ENCODE measurements at places on chromosomes 3 and 15.
A peak's percentile ranks its signal among the peaks of the same experiment; 100 is the strongest.

DNA sequence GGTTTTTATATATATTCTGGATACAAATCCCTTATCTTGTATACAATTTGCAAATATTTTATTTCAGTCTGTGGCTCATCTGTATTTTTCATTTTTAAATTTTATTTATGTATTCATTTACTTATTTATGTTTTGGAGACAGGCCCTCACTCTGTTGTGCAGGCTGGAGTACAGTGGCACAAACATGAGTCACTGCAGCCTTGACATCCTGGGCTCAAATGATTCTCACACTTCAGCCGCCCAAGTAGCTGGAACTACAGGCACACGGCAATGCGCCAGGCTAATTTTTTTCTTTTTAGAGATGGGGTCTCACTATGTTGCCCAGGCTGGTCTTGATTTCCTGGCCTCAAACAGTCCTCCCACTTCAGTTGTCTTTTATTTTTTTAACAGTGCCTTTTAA, 50.6 kb downstream of the PFN2 start:
- no peak for DNase-seq

- DNase-seq, result no peak
Measured at GRCh38 chr3:8147711-8148110, 353.9 kb upstream of the LMCD1 start.

DNA sequence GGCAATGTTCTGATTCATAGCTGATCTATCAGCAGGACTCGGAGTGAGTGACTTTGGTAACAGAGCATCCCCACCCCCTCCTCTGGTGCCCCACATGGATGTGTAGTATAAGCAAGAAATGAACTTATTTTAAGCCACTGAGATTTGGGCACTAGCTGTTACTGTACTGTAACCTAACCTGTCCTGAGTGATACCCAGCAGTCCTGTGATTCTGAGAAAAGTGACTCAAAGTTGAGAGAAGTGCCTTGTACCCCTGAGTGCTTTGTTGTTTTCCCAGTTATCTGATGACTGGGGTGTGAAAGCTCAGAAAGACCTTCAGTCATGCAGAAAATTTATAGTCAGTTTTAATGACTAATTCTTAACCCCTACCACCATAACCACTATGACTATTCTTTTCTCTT, 439.9 kb upstream of the RBMS3 start:
- no peak for DNase-seq

GRCh38 chr3:171401432-171401831, 58.8 kb downstream of the TNIK start:
- no peak for DNase-seq

GRCh38 chr15:83484636-83485035, 37.5 kb downstream of the SH3GL3 start:
- no peak for DNase-seq

- DNase-seq, result no peak
Measured at GRCh38 chr3:151989621-151990020, 116.2 kb downstream of the SUCNR1 start.

DNA sequence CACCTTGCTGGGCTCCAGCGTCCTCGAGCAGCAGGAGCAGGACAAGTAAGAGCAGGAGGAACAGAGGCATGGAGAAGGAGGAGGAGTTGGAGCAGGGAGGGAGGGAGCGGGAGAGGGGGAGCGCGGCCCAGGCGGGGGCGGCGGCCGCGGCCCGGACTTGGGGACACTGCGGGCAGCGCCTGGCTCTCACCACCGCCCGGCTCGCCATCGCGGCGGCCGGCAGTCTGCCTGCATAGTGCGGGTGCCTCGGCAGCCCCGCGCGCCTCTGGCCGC, 440 bp downstream of the DCBLD2 start:
- no peak for DNase-seq

DNA sequence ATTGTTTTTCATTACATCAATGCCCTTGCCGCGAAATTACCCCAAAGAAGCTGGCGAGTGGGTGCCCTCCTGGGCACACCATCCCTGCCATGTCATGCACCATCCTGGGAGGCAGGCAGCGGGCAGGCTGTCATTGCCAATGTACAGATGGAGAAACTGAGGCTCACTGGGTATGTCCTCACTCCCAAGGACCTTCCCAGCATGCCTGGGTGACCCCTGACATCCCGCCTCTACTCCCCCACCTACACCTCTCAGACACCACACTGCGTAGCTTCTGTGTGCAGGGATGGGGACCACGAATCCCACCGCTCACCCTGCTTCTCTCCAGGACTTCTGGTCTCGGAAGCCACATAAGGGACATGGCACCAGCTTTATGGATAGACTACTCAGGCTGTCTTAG, 41.0 kb upstream of the SLC41A3 start:
- DNase-seq, result no peak

DNA sequence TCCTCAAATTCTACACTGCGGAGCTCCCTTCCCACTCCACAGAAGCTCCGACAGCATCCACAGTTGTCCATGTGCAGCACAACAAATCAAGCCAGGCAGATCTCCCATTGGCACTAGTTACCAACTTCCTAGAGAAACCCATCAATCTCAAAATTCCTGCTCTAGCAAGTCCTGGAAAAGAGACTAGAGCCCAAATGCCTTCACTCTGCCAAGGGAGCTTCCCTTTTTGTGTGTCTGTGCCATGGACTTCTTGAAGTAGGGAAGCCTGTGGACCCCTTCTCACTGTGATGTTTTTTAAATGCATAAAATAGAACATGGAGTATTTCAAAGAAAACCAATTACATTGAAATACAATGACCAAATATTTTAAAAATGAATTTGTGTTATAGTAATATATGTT, 59.1 kb downstream of the TGFBR2 start:
- DNase-seq, result no peak

DNA sequence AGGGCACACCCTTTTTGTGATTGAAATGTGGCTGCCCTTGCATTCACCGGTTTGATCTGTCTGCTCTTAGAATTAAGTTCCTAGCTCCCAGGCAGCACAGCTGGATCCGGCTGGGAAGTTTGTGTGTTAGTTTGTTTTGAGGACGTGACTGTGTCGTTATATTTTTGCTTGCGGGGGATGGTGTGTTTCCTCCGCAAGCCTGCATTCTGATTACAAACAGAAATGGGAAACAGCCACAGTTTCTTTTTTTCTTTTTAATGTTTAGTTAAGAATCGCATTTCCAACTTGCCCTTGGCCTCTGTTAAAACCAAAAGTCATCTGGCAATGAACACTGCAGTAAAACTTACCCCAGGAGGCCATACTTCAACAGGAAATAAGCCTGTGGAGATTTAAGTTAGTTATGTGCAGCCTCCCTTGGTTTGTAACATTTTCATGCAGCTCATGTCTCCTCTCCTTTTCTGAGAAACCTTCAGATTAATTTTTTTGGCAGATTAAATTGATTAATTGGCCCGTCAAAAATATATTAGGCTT, 888 bp downstream of the TMOD3 start:
- no peak for DNase-seq

DNA sequence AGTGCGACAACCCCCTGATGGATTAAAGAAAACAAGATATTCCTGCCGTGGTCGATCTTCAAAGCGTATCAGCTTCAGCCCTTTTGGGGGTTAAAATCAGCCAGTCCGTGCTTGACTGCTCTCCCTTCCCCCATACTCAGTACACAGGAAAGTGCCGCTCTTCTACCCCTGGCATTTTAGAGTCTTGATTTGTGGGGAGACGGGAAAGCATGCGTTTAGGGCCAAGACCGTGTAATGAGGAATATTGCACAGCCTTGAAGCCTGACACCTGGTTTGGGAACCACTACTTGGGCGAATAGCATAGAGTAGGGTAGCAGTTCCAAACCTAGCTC, 540 bp upstream of the EDC3 start:
- DNase-seq, result no peak

DNA sequence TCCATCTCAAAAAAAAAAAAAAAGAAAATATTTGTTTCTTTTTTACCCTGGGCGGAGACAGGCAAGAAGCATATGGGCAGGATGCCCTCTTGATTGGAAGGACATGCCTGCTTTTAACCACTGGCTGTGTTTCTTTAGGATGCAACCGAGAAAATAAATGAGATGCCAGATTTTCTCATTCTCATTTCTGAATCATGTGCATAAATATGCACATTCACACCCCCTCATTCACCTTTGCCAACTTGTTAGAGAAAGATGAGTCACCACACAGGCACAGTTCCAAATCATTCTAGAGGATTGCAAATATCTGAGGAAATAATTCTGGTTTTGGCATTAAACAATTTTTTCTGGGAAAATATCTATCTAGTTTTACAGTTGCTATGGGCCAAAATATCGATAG, 3.3 kb downstream of the LIPH start:
- no peak for DNase-seq

GRCh38 chr15:99944131-99944530, 210.9 kb upstream of the LYSMD4 start:
- DNase-seq, result no peak

DNA sequence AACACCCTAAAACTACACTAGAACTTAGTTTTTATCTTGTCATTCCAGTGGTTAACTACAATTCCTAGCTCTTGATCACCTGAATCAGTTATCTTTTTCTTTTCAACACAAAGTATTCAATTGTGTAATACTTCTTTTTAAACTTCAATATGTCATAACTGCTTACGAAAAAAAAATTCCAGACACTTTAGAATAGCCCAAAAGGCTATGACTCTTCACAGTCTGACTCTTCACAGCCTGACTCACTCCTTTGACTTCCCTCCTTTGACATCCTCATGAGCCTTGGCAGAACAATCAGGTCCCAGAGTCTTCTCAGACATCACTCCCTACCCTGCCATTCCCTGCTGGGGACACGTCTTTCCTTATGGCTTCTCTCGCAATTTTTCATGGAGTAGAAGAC, 727.1 kb downstream of the ROBO1 start:
- DNase-seq, result no peak

DNA sequence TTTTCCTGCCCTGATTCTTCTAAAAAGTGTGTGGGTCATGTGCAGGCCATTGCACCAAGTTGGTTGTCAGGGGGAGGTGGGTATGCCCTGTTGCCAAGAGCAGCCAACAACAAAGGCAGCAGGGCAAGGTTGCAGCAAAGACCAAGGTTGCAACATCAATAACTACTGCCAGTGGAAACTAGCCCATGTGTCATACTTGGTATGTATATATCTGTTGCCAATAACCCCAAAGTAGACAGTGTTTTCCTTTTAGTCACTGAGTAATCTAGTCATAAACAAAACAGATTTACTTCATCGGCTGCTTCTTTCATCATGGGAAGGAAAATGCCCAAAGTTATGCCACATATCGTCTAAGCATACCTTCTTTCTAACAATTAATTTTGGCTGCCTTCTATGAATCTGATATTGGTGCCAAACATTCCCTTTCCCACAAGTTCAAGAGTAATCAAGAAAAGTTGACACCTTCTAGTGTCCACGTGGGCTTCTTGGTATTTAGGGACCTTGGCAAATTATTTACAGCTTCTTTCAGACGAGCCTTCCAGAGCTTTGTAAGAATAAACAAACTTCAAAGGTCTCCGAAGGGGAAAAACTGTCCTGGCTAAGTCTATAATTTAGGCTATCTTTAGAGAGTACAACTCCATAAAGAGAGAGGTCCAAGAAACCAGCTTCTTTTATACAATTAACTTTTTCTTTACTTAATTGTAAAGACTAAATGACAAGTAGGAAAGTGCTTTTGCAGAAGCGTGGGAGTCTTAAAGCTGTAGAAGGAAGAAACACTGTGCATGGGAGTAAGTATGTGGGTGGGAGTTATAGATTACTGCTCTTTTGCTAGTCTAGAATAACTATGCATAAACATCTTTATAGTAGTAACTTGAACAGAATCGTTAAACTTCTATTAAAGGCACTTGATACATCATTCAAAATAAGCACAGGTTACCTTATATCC, 10.0 kb upstream of the MBNL1 start:
- DNase-seq, result peak; percentile 96

DNA sequence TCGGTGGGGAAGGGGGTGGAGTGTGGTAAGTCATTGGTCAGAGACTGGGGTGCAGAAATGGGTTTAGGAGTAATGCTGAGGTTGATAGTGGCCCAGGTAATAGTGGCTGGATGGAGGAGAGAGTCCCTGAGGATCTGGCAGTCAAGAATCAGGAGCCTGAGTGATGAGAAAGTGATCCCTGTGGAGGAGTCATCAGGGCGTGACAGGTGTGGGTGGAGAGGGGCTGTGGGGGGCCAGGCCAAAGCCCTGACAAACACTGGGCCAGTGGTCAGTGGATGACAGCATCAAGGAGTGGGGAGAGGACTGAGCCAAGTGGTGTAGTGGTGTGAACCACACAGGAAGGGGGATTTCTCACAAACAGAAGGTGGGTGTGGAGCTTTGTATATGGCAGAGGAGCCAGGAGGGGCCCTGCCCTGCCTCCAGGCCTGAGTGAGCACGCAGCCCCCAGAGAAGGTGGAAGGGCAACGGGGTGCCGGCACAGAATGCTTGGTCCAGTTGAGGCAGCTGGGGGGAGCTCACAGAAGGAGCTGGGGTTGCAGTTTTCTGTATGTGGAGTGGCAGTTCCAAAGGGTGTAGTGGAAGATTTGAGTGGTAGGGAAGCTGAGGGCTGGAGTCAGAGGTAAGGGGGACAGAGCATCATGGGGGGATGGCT, 77.1 kb downstream of the SPSB4 start:
- no peak for DNase-seq

GRCh38 chr3:149426325-149426724, 48.2 kb upstream of the TM4SF4 start:
- DNase-seq, result no peak

GRCh38 chr3:49634736-49635135, 39.4 kb upstream of the APEH start:
- DNase-seq, result no peak

DNA sequence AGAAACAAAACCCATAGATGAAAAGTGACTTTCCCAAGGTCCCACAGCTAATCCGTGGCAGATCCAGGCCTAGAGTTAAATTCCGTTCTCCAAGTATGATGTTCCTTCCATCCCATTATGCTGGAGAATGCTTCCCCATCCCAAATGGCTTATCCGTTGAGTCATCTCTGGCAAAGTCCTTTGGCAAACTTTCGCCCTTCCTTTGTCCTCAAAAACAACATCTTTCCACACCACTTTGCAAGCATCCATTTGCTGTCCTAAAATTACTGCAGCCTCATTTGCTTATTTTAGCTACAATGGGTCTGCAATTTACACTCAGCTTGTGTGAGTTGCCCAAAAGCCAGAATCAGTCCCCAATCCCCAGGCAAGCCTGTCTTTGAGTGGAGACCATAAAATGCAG, 304.0 kb upstream of the TLE3 start:
- DNase-seq, result no peak

DNA sequence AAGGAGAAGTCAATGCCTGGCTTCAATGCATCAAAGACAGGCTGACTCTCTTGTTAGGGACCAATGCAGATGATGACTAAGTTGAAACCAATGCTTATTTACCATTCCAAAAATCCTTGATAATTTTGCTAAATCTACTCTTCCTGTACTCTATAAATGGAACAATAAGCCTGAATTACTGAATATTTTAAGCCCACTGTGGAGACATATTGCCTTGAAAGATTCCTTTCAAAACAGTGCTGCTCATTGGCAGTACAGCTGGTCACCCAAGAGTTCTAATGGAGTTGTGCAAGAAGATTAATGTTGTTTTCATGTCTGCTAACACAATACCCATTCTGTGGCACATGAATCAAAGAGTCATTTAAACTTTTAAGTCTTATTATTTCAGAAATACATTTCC, 181.0 kb upstream of the CBLB start:
- no peak for DNase-seq

DNA sequence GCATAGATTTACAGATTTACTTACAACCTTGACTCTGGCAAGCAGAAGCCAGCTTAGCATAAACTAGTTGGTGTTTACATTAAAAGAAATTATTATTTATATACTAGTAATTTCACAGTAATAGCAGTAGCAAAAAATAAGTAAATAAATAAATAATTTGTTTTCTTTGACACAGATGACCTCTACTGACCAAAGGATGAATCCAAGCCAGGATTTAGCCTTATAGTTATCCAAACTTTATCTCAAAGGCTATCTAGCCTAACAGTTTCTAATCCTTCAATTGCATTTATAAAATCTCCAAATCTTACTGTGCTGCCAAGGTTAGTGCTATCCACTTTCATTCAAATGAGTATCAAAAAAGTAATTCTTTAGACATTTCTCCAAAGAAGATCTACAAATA, 64.3 kb downstream of the FRMD5 start:
- DNase-seq, result no peak

Data from CD4-positive, alpha-beta T cell treated with Interleukin-4 for 4 hours (primary cell).